ENCODE measurements at places on chromosomes 3 and 15. TPM values are rescaled to one million over a fixed set of nuclear protein-coding genes. Genes with fewer than 3 reads are reported as not detected.

The WDR48 gene
- total RNA-seq, result 32.2 TPM

The EFL1 gene
- total RNA-seq, result 24.9 TPM

The BUB1B gene
- 45.2 TPM for total RNA-seq

The PIERCE2 gene
- total RNA-seq, result 1.8 TPM

The PLCB2 gene
- 0.72 TPM for total RNA-seq

The MORC1 gene
- total RNA-seq, result not detected

The PRKCD gene
- total RNA-seq, result 4.2 TPM

The HIGD1A gene
- total RNA-seq, result 75.3 TPM

The SLC51B gene
- not detected for total RNA-seq

The ITPKA gene
- total RNA-seq, result 3.5 TPM

The PKM gene
- 1,680 TPM for total RNA-seq

All from placental pericyte (primary cell).